ENCODE measurements at places on chromosomes 5 and 9.
A peak's percentile ranks its signal among the peaks of the same experiment; 100 is the strongest.

DNA sequence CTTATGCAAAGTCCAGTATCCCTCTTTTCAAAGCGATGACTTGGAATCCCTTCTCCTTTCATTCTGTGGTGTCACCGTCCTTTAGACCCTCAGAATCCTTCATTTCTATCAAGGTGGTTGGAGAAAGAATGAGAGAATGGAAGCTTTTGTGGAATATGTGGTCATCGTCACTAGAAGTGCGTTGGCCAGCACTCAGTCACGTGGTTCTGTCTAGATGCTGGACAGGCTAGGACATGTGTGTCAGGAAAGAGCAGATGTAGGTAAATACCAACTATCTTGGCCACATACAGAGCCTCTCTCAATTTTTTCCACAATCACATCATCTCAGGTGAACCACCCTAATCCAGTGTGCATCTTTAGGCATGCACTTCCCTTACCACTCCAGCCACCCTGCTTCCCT is 206.0 kb downstream of the ARRDC3 start:
- no peak for DNase-seq

DNA sequence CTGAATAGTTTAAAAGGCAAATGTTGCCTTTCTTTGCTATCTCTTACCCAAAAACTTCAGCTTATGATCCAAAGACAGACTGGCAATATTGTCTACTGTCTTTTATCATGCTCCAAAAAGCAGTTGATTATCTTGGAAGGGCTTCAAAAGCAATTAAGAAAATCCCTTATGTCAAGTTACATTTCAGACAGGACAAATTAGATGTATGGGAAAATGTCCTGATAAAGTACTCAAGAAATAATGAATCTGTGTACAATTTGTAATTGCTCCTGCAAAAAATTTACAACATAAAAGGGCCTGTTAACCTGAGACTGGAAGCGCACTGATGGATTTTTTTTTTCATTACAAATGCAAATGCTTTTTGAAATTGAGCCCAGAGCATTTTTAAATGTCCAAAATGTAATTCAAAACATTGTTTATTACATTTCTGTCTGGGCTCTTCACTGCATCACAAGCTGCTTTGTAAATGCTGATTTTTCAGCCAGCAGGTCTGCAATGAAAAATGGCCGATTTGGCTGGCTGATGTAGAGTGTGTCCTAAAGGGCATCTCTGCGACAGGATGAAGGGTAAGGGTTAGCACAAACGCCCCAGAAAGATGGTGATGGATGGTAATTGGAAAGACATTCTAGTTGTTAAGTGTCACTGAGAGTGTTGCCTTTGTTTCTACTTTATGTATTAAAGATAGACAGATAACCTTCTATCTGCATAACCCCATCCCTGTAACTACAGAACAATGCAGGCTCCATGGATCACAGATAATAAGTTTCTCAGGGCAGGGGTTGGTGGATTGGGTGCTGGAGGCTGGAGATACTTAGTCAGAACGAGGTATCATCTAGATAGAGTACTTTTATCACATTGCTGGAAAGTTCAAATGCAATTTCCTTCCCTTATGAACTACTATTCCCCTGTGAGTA is 27.0 kb downstream of the MAT2B start:
- no peak for DNase-seq

DNA sequence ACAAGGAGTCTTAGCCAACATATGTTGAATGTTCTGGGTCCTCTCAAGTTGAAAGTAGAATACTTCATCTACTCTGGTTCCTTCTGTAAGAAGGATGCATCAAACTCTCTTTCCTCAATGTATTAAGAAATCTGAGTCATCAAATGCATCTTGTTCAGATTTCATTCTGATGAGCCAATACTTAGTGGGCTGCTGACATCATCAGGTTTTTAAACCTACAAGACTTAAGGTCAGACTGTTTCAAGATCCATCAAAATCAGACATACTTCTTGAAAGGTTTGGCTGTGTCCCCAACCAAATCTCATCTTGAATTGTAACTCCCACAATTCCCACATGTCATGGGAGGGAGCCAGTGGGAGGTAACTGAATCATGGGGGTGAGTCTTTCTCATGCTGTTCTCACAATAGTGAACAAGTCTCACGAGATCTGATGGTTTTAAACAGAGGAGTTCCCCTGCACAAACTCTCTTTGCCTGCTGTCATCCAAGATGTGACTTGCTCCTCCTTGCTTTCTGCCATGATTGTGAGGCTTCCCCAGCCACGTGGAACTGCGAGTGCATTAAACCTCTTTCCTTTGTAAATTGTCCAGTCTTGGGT is 168.8 kb downstream of the RAPGEF6 start:
- DNase-seq = peak; percentile 50

DNA sequence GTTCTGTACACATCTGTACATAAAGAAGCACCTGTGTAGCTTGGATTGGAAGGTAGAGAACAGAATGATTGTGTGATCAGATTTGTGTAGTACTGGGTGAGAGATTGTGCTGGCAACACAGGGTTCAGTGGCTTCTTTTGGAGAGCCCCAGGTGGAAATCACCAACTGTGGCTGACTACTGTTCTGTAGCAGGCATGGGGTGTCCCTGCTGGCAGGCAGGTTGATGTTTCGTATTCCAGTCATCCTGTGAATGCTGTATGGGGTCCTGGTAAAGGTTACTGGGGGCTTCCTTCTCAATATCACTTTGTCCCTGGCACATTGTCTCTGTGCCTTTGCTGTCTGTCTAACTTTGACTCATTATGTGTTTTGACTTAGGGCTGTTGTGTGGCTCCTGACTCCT is 5.3 kb downstream of the ASPN start:
- no peak for DNase-seq

- DNase-seq = no peak
These were observed 43.4 kb downstream of the NADK2 start for GRCh38 chr5:36198281-36198680.

Data from A172 (cell line).